ENCODE measurements at places on chromosomes 5 and 9.

- no peak for DNase-seq
Measured at GRCh38 chr5:113039229-113039933, 62.8 kb downstream of the DCP2 start.

- no peak for DNase-seq
Measured at GRCh38 chr9:114116126-114116747, 17.1 kb upstream of the KIF12 start.

- DNase-seq, result no peak
Measured at GRCh38 chr9:18942801-18943200, 90.2 kb downstream of the SAXO1 start.

- peak; percentile 72 for DNase-seq
Measured at GRCh38 chr5:176543428-176544182, 5.5 kb upstream of the CDHR2 start.

DNA sequence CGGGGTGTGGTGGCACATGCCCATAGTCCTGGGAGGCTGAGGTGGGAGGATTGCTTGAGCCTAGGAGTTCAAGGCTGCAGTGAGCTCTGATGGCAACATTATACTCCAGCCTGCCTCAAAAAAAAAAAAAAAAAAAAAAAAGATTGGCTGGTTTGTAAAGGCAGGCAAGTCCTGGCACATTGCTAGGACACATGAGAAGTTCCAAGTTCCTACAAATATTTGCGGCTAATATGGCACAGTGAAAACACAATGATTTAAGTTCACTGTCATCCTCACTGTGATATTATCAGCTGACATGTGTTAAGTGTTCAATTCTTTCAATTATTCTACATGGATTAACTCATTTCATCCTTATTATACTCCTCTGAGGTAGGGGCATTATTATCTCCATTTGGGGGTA is 20.1 kb downstream of the TMEM268 start:
- peak; percentile 67 for DNase-seq

All from testis (tissue), 5 donors.